Stimulated activated CD8-positive, alpha-beta memory T cell treated with anti-CD3 and anti-CD28 coated beads, Interleukin-12 subunit alpha, Interleukin-12 subunit beta, amount 100 ng/mL, for 1 hour (primary cell): ENCODE measurements at places on chromosomes 5 and 9.

- no peak for DNase-seq
Observed at GRCh38 chr9:81801190-81801589, 111.8 kb upstream of the TLE1 start.

DNA sequence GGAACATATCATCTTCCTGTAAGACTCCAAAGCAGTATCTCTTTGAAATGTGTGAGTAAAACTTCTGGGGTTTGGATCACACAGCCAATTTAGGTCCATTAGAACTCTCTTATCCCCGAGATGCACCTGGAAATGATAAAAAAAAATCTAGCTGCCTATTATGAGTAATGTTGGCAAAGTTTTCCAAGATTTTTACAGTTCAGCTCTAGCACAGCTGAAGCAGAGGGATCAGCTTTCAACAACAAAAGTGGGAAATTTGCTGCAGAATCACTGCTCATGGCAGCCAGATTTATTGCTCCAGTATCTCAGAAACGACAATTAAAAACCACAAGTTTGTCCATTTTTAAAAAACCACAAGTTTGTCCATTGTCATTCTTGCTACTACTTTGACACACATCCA is 292.2 kb downstream of the IRX2 start:
- no peak for DNase-seq

DNA sequence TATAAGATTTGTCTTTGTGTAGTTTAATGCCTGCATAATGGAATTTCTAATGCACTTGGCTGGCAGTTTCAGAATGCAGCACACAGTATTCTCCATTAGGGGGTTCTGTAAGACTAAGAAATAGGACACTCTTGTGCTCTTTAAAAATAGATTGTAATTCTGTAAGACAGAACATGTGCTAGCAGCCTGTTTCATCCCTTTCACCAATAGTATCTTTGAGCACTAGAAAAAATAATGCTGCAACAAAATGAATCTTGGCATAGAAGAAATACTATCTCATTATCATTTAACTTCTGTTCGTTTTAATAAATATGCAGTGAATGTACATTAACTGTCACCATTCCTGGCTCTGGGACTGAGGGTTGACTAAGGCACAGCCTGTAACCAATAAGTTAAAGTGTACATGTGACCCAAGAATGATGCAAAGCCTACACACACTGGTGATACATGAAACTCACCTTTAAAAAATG is 23.8 kb upstream of the ZNF622 start:
- no peak for DNase-seq

- no peak for DNase-seq
Observed at GRCh38 chr9:13083963-13084528, 195.4 kb downstream of the MPDZ start.

DNA sequence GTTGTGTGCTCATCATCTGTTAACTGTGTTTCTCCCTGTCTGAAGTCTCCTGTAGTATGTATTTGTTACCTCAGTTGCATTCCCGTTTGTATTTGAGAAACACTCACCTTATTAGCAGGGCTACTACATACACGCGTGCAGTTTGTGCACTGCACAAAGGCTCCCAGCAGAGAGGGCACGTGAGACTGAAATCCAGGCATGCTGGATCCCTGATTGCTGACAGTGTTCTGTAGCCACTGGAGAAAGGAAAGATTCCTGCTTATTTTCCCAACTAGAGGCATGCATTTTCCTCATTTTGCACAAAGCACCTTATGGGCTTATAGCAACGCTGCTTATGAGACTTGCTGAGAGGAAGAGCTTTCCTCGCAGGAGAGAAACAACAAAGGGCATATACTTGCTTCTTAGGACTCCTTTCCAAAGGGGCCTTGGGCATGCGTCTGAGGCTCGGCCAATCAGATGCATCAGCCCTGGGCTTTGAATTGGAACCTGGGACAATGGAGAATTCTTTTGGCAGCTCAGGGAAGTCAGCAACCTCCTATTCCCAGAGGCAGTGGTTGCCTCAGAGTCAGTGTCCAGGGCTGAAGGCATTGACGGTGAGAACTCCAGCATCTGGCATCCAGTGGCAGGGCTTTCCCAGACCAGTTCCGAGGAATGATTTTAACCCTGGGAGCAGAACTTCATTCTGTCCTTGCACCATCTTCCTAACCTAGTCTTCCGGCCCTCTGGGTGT is 9.9 kb upstream of the MEGF10 start:
- DNase-seq: no peak

GRCh38 chr9:128053560-128053959 is 13.6 kb downstream of the NAIF1 start:
- DNase-seq: no peak

- DNase-seq: no peak
Observed at GRCh38 chr5:78320401-78320800, 25.9 kb upstream of the AP3B1 start.

DNA sequence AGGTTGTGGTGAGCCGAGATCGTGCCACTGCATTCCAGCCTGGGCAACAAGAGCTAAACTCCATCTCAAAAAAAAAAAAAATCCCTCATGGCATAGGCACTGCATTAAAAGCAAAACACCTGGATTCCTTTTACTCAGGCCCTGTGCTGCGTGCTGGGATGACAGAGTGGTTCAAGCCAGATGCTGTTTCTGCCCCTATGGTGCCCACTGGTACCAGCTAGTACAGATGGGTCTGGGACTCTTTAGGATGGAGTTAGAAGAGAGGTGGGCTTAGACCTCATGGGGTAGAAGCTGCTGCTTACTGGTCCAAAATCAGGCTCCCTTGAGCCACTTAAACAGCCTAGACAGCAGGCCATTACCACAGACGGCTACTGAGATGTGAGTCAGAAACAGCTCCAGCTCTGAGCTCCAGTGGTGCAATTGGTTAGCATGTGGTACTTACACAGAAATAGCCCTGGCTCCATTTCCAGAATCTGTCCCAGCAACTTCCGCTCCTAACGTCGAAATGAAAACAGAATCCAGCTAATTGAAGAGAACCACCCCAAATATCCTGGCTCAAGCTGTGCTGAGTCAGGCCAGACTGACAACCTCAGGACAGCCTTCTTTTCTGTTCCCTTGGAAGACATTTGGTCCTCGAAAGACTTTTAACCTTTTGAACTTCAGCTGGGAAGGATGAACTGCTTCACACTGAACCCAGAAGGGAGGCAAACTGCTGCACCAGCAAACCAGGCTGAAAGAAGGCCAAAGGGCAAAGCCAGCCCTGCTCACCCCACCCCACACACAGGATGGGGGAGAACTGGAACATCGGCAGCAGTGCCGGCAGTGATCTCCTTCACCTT is 15.5 kb downstream of the C5orf15 start:
- no peak for DNase-seq

GRCh38 chr9:118635416-118635815 is 733.8 kb downstream of the BRINP1 start:
- no peak for DNase-seq

- no peak for DNase-seq
Observed at GRCh38 chr9:20271723-20272122, 350.6 kb downstream of the MLLT3 start.

DNA sequence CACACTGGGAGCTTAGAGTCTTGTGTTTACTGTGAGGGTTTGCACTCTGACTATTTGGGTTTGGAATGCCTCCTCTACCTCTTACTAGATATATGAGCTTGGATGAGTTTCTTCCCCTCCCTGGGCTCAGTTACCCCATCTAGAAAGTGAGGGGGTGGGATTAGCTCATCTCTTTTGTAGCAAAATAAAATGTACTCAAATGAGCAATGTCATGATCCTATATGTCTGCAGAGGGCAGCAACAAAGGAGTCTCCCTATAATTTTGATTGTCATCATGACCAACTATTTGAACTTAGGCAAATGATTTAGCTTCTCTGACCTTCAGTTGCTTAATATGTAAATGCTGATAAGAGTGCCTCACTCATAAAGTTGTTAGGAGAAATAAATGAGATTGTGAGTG is 109.0 kb downstream of the DPYSL3 start:
- DNase-seq: no peak

DNA sequence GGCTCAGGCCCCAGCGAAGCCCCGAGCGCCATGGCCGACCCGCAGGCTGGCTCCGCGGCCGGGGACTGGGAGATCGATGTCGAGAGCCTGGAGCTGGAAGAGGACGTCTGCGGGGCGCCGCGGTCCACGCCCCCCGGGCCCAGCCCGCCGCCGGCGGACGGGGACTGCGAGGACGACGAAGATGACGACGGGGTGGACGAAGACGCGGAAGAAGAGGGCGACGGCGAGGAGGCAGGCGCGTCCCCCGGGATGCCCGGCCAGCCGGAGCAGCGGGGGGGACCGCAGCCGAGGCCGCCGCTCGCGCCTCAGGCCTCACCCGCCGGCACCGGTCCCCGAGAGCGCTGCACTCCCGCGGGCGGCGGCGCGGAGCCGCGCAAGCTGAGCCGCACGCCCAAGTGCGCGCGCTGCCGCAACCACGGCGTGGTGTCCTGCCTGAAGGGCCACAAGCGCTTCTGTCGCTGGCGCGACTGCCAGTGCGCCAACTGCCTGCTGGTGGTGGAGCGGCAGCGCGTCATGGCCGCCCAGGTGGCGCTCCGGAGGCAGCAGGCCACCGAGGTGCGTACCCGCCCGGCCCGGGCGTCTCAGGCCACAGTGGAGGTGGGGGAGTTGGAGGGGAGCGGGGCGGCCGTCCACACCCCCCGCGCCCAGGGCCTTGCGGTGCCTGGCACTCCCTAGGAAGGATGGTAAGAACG is 1.6 kb downstream of the DMRT2 start:
- no peak for DNase-seq

GRCh38 chr9:136014147-136014923 is 53.2 kb upstream of the UBAC1 start:
- DNase-seq: no peak

DNA sequence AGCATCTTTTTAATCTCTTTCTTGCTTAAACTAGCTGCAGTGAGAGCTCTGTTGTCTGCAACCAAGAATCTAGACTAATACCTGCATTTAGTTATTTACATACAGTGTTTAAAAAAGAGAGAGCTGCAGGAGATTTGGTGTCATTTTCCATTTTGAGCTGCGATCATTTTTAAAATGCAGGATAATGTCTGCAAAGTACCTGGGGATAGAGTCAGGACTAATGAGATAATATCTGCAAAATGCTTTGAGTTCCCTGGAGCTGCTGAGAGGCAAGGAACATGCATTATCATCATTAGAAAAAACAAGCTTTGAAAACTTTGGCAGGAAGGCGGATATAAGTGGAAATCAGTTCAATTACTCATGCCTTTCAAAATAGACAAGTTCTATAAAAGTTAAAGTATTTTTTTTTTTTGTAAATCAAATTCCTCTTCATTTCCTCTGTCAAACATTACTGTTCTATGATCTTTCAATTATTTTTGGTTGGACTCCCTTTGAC is 21.8 kb upstream of the ANKRD33B start:
- no peak for DNase-seq

- DNase-seq: no peak
Observed at GRCh38 chr9:99955606-99956005, 49.2 kb downstream of the STX17 start.

DNA sequence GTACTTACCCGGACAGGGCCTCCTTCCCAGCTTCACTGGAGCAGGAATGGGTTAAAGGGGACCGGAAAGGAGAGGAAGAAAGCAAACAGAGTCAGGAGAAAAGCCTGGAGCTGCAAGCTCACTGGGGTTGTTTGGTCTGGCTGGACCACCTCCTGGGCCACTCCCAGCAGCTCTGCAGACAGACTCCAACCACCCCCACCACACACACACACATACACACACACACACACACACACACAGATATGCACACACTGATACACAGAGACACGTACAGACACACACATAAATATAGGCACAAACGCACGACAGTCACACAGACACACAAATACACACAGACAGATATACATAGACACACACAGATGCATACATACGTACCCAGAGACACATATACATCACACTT is 34.9 kb upstream of the SYNPO start:
- no peak for DNase-seq

DNA sequence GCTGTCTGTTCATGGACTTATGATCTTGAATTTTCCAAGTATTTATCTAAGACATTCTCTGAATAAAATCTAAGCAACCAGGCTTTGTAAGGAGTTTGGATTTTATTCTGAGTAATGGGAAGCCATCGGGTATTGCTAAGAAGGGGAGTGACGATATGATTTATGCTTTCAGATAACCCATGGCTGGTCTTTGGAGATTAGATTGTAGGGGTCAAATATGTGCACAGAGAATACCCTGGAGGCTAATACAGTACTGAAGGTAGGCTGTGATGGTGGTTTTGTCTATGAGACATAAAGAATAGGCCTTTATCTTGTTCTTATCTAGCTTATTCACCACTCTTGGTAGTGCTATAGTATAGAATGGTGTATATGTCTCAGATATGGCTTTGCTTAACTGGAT is 60.0 kb upstream of the C5orf46 start:
- DNase-seq: no peak

GRCh38 chr9:133813749-133814585 is 75.8 kb upstream of the SARDH start:
- no peak for DNase-seq

DNA sequence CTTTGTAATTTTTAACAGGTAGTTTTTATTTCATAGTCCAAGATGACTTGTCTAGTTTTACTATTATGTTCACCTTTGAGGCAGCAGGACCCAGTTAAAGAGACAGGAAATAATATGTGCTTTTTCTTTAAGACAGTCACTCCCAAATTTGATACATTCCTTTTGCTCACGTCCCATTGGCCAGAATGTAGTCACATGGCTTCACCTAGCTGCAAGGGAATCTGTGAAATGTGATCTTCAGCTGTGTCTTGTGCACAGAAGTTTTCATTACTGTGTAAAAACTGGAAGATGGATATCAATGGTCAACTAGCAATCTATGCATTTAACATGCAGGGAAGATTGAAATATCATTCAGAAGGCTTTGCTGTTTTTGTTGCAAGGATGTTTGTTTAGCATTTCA is 41.1 kb downstream of the XRCC4 start:
- DNase-seq: no peak

GRCh38 chr9:93826209-93826608 is 128.9 kb downstream of the BARX1 start:
- DNase-seq: peak; percentile 3

- peak; percentile 60 for DNase-seq
Observed at GRCh38 chr9:130128251-130128650, 44.0 kb upstream of the NCS1 start.

- DNase-seq: no peak
Observed at GRCh38 chr5:174667526-174667925, 56.9 kb upstream of the MSX2 start.

DNA sequence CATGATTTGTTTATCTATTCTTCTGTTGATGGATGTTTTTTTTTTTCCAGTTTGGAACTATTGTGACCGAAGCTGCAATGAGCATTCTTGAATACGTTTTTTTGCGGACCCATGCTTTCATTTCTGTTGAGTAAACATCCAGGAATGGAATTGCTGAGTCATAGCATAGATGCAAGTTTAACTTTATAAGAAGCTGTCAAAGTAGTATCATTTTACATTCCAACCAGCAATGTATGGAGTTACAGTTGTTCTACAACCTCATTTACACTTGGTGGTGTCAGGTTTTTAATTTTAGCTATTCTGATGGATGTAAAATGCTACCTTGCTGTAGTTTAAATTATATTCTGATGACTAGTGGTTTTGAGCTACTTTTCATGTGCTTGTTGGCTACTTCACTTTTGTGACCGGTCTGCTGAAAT is 49.0 kb downstream of the NPR3 start:
- DNase-seq: no peak

DNA sequence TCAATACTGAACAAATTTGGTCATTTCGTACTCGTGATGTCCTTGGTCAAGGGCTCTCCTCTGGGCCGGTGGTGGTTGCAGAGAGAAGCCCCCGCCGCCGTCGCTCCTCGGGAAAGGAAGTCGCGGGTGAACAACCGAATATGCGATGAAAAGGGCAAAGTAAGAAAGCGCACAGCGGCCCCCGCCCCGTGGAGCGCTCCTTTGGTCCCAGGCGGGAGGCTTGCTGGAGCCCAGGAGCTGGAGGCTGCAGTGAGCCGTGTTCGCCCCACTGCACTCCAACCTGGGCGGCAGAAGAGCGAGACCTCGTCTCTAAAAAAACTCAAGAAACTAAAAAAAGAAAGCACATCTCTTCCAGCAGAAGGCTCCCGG is 108.4 kb upstream of the LARP1 start:
- DNase-seq: no peak
